ENCODE measurements at places on chromosomes 4 and X.

DNA sequence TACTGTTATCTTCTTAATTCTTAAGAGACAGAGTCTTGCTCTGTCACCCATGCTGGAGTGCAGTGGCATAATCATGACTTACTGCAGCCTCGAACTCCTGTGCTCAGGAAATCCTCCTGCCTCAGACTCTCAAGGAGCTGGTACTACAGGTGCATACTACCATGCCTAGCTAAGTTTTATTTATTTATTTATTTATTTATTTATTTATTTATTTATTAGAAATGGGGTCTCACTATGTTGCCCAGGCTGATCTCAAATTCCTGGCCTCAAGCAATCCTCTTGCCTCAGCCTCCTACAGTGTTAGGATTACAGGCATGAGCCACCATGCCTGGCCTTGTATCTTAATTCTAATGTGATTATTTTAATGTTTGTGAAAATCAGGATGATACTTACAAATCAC, 125.6 kb downstream of the THOC2 start:
- no peak for DNase-seq

DNA sequence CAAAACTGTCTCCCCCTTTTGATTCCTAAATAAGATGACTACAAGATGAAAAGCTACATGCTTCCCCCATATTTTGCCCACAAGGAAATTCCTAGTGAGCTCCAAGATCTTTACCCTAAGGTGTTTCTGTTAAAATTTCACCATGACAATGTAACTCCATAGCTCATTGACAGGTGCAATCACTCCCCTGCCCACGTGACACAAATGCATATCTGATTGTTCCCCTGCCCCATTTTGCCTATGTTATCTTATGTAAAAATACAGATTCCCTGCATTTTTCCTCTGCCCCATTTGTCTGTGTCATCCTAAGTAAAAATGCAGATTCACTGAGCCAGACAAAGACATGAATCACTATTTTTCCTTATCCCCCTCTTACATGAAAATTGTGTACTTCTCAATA, 66.7 kb downstream of the GPRASP3 start:
- DNase-seq = no peak

- no peak for DNase-seq
Observed at GRCh38 chr4:21768349-21769310, 179.9 kb downstream of the KCNIP4 start.

DNA sequence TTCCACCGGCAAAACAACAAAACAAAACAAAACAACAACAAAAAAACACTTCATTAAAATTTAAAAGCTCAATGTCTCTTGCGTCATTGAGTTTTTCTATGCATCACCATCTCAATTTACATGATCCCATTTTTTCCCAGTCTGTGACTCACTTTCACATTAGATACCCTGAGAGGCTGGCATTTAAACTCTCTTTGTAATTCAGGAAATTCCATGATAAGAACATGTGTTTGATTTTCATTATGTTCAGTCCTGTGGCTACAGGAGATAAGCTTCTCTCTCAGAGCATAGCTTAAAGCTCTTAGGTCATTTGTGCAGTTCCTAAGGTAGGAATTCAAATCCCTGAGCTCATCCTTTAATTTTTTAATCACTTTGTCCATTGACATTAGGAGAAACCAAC, 104.6 kb downstream of the NBDY start:
- no peak for DNase-seq

DNA sequence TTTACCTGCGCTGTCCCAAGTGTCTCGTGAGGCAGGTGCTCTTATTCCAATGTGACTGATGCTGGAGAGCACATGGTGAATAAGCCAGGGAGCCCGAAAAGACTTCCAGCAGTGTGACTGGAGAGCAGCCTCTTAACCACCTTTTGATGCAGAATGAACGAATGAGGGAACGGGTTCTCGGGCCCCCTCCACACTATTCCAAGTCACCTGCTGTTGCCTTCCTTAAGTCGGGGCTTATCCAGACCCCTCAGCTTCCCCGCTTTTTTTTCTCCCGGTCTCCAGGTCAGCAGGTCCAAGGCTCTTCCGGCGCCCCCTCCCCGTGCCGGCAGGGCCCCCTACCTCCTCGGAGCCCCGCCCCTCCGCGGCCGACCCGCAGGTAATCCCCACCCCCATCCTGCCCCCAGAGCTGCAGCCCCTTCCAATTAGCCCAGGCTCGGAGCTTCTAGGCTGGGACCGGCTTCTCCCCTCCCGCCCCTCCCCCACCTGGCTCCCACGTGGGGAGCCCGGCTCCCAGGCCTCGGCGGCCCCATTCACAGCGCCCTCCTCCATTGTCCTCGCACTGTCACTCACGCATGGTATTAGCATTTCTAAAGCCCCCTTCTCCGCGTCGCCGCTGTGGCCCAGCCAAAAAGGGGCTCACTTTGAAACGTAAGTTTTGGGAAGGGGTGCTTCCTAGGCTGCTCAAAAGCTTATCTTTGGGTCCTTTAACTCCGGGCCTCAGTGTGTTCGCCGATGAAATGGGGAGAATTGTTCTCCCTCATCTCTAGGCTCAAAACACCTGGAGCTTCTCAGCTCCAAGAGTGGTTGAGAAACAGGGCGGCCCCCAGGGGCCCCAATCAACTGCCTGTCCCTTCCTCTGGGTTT, 56.2 kb upstream of the PJA1 start:
- DNase-seq = no peak

DNA sequence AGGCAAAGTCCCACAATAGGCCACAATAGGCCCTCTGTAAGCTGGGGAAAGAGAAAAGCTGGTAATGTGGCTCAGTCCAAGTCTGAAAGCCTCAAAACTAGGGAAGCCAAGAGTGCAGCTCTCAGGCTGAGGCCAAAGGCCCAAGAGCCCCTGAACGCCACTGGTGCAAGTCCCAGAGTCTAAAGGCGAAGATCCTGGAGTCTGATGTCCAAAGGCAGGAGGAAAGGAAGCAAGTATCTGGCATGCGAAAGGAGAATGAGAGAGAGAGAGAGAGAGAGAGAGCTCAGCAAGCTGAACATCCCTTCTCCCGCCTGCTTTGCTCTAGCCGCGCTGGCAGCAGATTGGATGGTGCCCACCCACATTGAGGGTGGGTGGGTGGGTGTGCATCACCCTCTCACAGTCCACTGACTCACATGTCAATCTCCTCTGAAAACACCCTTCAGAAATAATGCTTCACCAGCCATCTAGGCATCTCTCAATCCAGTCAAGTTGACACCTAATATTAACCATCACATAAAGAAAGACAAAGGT, 30.9 kb upstream of the ELF2 start:
- no peak for DNase-seq

GRCh38 chr4:22245294-22245693, 270.6 kb downstream of the ADGRA3 start:
- DNase-seq = no peak

DNA sequence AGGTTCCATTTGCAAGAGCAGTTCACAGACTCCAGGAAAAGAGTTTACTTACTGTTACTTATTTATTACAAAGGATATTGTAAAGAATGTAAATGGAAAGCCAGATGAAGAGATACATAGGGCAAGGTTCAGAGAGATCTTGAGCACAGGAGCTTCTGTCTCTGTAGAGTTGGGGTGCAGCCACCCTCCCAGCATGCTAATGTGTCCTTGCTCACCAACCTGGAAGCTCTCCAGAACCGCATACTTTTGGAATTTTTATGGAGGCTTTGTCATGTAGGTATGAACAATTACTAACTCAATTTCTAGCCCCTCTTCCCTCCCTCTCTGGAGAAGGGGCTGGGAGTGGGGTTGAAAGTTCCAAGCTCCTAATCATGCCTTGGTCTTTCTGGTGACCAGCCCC, 857.2 kb downstream of the RPA4 start:
- DNase-seq = no peak

GRCh38 chrX:54076903-54077302, 32.6 kb upstream of the PHF8 start:
- no peak for DNase-seq

GRCh38 chrX:136310411-136310810, 9.6 kb downstream of the ADGRG4 start:
- DNase-seq = no peak

DNA sequence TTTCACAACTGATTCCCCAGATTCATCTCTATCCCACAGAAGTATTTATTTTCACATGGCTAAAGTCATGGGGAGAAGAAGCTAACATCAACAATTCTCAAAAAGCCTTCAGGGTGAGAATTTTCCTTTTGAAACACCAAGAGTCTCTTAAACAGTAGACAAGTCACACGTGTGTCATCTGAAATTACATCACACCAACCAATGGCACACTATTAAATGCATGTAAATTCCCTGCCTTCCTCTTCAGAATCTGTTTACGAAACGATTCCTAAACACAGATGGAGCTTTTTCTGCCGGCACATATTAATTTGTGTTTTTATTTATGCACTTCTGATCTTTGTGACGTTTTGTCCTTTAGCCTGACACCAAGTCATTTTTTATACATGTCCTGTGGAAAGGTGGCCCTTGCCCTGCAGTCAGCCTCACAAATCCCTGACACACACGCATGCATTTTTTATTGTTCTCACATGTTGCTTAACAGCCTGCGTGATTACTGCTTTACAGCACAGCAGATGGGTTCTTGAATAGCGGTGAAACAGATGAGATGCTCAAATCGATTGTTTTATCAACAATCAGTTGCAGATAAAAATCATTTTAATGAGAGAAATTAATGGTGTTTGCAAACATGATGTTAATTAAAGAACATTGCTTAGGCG, 735.9 kb upstream of the TENM3 start:
- DNase-seq = no peak

DNA sequence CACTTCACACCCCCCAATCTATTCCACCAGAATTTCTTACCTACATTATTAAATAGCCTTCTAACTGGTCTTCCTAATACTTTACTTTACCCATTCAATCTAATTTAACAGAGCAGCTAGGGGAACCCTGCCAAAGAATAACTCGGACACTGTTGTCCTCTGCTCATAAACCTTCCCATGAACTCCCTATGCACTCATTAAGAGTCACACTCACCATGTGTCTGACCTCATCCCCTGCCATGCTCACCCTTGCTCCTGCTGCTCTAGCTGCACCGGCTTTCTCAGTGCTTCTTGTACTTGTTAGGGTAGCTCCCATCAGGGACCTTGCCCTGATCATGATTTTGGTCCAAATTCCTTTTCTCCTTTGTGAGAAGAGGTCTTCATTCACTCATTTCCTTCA, 54.6 kb upstream of the GUCY1A1 start:
- no peak for DNase-seq

DNA sequence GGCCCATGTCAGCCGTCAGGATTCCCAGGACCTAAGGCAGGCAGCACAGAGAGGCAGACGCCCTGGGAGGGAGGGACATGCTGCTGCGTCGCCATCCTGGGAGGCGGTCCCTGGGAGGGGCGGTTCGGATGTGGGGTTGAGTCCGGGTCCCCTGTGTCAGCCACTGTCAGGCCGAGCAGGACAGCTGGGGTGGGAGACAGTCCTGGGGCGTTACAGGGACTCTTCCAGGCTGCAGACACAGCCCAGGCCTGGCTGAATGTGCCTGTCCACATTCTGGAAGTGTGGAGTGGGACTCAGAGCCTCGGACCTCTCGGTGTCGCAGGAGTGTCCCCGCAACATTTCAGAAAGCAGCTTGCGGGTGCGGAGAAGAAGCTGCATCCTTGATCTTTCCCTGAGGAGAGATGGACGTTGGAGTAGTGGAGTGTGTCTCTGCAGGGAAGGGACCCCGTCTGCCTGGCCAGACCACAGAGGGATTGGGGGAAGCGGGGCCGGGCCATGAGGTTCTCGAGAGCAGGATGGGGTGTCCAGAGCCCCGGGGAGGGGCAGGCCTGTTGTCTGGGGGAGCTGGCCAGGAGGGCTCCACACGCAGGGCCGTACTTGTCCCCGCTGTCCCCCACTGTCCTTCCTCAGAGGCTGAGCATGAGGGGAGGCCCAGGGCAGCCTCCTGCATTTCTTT, 6.1 kb downstream of the AKAP17A start:
- DNase-seq = no peak

GRCh38 chrX:153926858-153927671, 1.0 kb upstream of the ARHGAP4 start:
- DNase-seq = peak; percentile 41

DNA sequence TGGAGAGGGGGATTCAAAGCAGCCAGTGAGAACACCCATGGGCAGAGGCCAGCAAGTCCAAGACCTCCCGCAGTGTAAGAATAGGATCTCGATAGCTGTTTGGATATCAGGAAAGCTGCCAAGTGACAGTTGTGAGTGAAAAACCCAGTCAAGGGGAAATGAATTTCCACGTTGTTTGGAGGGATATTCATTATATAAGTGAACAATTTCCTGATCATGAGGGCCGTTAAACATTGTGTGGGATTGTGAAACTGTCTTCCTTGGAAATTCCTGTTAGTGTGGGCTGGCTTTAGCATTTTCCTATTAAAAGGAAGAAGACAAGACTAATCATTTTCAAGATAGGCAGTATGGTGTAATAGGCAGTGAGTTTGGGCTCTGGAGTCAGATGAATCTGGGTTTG, 15.0 kb downstream of the CLDN2 start:
- DNase-seq = no peak

- no peak for DNase-seq
Observed at GRCh38 chr4:147533331-147533730, 52.4 kb downstream of the EDNRA start.

- no peak for DNase-seq
Observed at GRCh38 chr4:47418147-47418546, 45.4 kb downstream of the COMMD8 start.

DNA sequence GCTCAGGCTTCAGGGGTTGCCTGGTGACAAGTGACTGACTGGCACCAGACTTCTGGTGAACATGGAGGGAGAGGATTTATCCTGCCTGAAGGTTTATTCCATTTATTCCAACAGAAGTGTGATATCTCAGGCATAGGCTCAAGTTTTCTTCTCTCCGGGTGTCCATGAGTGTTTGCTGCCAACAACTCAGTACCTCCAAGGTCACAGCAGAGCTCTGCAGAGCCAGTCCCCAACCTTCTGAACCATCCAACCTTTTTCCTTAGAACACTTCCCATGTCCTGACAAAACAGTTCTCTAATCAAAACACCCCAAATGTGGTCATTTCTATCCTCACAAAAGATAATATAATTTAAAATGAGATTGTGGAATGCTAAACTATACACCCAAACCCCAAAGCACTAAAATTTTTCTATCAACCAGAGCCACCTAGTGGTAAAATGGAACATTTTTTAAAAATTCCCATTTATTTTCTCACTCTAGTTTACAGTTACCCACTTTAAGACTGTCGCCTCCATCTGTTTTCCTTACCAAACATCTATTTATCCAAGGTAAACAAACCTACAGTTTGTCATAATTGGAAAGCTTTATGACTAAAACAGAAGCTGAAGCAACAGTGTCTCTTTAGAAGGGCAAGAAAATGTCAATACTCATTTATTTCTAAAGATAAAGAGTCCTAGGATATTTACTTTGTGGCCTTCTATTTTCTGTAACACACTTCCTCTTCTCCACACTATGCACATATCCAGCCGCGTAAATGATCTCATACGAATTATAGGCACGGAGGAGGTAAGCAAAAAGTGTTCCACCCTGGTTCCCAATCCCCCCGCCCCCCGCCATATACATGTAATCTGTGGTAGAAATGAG, 39.5 kb downstream of the TMEM154 start:
- no peak for DNase-seq

GRCh38 chrX:69192603-69193002, 27.4 kb upstream of the PJA1 start:
- no peak for DNase-seq

- DNase-seq = no peak
Observed at GRCh38 chr4:623914-624566, 1.3 kb upstream of the PDE6B start.

GRCh38 chrX:112935029-112935428, 94.4 kb upstream of the AMOT start:
- no peak for DNase-seq

All from stimulated activated CD4-positive, alpha-beta T cell treated with anti-CD3 and anti-CD28 coated beads, Interleukin-1b, Interleukin-23, amount 100 ng/mL, for 1 hour (primary cell).